ENCODE measurements at places on chromosomes 1 and 21.

- DNase-seq = no peak
These were observed 79.5 kb downstream of the NRIP1 start for GRCh38 chr21:14985306-14985705.

DNA sequence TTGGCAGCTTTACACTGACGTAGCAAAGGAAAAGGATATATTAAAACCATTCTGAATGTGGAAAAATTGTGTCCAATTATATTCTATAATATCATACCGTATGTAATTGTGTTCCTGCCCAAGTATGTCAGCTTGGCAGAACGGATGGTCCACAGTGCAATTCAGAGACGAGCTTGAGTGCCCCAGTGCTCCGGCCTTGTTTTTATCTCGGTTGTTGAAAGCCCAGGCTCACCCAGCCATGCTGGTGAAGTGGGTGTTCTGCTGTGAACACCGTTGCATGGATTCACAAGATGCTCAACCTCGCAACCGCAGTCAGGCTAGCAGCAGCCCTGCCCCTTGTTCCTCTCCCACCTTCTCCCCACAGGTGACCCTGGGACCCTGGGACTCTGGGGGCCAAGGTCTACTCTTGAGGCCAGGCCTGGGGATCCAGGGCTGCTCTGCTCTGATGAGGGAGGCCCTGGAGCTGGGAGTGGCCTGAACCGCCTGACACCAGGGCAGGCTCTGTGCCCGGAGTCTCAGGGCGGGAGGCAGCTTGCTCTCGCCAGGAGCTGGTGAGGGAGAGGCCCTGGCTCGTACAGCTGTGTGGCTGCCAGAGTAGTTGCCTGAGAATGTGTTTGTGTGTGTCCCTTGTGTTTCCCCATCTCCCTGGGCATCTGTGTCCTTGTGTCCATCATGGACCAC lies 11.2 kb downstream of the PTPRF start:
- DNase-seq = no peak

DNA sequence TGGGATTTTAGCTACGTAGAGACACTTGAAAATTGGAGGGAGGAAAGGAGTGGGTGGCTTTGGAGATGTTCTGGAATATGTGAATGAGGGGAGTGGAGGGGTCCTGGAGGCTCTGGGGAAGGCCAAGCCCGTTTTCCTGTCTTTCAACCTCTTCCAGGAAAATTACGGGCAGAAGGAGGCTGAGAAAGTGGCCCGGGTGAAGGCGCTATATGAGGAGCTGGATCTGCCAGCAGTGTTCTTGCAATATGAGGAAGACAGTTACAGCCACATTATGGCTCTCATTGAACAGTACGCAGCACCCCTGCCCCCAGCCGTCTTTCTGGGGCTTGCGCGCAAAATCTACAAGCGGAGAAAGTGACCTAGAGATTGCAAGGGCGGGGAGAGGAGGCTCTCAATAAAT lies 442 bp upstream of the RUSC1 start:
- DNase-seq = no peak

- no peak for DNase-seq
These were observed 13.4 kb downstream of the MIXL1 start for GRCh38 chr1:226236826-226237225.

- DNase-seq = no peak
These were observed 71.3 kb upstream of the EDEM3 start for GRCh38 chr1:184826001-184826400.
